Vagina (tissue), 2 donors: ENCODE measurements at places on chromosomes 5 and 9. TPM values are rescaled to one million over a fixed set of nuclear protein-coding genes. Genes with fewer than 3 reads are reported as not detected.

The TCF7 gene
- total RNA-seq, result 1.7 TPM

The PRUNE2 gene
- 75.6 TPM for total RNA-seq

- H3K27me3 ChIP-seq, result no peaks in the 10 kb centered on the region
- DNase-seq, result no peak
- H3K27ac ChIP-seq, result peak overlapping the region; percentile 89
- peaks cover 10% of the 10 kb centered on the region for H3K4me1 ChIP-seq
Observed at GRCh38 chr9:16726029-16726428, 144.4 kb downstream of the BNC2 start.

DNA sequence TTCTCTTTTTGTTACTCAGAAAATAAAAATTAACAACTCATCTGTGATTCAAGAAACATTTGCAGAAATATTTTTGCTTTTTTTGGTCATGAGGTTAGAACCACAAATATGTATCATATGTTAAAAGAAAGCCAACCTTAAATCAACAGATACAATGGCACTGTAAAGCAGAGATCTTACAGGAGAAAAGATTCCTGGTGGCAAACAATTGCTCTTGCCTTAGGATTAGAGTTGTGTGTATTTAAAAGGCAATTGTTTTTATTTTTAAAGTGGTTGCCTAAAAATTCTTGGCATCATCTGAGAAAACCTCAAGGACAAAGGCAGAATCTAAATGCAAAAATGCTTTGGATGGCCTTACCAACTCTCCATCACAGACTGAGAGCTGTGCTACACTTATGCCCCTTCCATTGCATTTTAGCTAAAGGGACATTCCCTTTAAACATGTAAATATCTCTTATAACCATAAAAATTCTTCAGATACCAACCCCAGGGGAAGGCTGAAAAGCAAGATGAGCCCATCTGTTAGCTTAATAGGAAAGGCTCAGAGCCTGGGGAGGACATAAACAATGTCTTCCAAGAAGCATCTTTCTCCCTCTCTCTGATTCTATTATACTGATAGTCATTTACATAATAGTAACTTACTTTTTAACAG lies 100.4 kb downstream of the FAM114A2 start:
- no peaks in the 10 kb centered on the region for H3K4me1 ChIP-seq
- DNase-seq, result no peak
- no peak overlapping the region for H3K27ac ChIP-seq

The CXCL14 gene
- total RNA-seq, result 62.1 TPM

- no peak for DNase-seq
- H3K27me3 ChIP-seq, result no peaks in the 10 kb centered on the region
Observed at GRCh38 chr5:41186143-41186542, 27.2 kb downstream of the C6 start.

The ISOC1 gene
- 25.0 TPM for total RNA-seq

DNA sequence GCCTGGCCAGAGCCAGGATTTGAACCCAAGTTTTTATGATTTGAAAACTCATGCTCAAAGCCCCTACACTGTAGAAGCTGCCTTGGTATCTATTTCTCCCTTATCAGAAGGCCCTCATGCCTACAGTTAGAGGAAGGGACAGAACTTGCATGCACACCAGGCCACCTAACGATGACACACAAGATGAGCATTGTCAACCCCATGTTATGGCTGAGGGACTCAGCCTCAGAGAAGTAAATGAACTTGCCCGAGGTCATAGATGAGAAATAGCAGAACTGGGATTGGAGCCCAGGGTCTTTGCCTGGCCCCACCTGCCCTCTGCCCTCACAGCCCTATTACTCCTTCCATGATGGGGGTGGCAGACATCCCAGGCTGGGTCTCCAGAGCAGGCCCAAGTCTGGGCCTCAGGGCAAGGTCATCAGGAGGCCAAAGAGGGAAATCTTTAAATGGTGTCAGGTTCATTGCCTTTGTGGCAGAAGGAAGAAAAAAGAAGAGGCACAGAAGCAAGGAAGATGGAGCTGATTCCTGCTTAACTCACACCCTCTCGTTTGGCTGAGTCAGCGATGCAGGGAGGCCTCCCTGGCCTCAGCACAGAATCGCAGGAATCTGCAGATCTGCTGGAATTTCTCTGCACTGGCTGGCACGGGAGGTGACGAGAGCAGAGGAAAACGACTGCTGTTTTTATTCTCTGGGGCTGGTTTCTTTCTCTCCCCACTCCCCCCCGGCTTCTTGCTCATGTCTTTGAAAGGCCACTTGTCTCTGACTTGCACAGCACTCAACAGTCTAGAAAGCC lies 20.6 kb upstream of the CRB2 start:
- DNase-seq, result no peak
- peaks cover 25% of the 10 kb centered on the region for H3K4me1 ChIP-seq
- no peaks in the 10 kb centered on the region for H3K36me3 ChIP-seq
- H3K4me3 ChIP-seq, result no peak overlapping the region
- H3K27me3 ChIP-seq, result no peaks in the 10 kb centered on the region
